ENCODE measurements at places on chromosomes 3 and 15.

DNA sequence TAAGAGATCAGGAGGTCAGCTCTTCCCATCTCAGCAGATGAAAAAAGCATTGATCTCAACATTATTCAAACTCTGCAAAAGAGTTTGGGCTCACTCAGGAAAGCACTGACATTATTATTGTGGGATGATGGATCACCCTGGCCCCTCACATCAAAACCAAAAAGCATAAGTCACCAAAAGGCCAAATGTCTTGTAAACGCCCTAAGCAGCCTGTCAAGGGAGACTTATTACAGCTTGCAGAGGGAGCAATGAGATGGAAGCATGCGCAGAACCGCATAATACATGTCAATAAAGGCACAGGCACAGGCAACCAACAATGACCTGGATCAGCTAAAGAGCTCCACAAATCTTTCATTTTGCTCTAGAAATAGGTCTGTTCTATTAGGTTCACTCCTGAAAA is 4.6 kb downstream of the FSIP1 start:
- no peak for DNase-seq

- DNase-seq, result peak; percentile 69
Observed at GRCh38 chr15:42133886-42134502, 22.4 kb downstream of the PLA2G4F start.

DNA sequence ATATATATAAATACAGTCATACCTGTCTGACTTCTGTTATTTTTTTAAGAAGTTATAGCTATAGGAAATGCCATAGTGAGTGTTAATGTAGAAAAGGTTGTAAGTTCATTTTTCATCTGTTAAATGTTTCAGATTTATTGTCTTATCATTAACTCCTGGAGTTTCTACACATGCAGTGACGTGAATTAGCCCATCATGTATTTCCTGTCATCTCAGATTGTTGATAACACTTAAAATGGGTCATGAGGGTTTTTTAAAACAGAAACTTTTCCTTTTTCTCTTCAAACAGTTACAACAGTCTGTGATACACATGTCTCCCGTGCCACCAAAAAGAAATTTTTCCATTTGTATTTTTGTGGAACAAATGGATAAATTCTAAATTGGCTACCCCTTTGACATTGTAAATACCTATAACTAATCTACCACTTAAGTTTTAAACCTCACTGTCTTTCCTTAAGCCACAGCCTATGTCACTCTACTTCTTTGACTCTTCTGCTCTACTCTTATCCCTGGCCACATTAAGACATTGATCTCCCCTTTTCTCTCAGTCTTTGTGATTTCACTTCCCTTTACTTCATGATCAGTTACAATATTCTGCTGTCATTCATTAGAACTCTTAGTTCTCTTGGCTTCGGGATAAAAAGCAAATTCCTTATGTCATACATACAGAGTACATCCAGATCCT is 89.1 kb downstream of the NEO1 start:
- no peak for DNase-seq

- DNase-seq, result no peak
Observed at GRCh38 chr3:123344907-123345594, 103.8 kb downstream of the ADCY5 start.

DNA sequence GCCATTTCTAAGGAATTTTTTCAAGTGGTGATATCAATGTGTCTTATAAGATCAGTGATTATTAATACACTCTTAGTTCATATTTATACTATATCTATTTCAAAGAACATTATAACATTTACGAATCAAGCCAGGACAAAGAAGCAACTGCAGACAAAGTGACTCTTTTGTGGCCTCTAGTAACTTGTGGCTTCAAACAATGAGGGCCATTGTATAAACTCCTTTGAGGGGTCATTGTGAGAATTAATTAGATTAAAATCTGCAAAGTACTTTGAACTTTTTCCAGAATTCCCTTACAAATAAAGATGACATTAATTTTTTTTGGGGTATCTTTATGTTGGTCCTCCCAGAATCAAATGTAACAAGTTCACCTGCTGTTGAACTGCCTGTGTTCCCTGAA is 12.3 kb upstream of the SLC30A4 start:
- no peak for DNase-seq

DNA sequence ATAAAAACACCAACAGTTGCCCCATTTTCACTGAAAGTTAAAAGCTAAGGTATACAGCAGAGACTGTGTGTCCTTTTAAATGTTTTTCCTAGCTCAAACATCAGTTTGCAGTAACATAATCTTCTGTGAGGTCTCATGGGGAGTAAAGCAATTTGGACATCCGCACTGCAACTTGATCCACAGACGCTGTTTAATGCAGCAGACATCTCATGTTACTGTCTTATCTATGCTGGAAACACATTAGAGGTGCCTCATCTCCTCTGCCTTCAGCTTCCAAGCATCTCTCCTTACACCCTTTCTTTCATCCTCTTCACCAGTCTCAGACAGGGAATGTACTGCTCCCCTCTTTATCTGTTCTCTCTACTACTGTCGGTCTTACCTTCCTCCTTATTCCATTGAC is 53.7 kb upstream of the ATP11B start:
- DNase-seq, result no peak

Data from SW480 (cell line).